ENCODE measurements at places on chromosomes 5 and 9. TPM values are rescaled to one million over a fixed set of nuclear protein-coding genes. Genes with fewer than 3 reads are reported as not detected.

GRCh38 chr5:78716206-78716605, 67.6 kb upstream of the LHFPL2 start:
- no peak for DNase-seq

GRCh38 chr9:93260263-93261066, 76.5 kb downstream of the WNK2 start:
- no peak for DNase-seq

DNA sequence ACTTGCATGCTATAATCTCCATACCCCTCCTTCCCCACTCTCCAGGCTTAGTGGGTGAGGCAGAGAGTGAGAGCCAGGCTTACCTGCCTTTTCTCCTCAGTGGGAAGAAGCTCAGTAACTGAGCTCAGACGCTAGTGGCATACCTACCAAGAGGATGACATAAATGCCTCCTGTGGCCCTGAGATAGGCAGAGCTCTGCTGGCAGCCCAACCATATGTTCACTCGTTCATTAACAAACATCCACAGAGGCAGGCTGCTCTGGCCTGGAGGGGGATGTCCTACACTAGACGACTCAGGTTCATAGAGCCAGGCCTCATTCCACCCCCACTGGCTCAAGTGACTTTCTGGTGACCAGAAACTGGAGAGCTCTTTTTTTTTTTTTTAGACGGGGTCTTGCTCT, 81.3 kb downstream of the THBS4 start:
- DNase-seq, result no peak

GRCh38 chr9:133869674-133870405, 122.3 kb downstream of the VAV2 start:
- no peak for DNase-seq

Gene FSD1L
- total RNA-seq, result 27.5 TPM

Gene GPX8
- total RNA-seq, result 120 TPM

- DNase-seq, result no peak
Observed at GRCh38 chr5:181181650-181182565, 23.1 kb downstream of the TRIM7 start.

DNA sequence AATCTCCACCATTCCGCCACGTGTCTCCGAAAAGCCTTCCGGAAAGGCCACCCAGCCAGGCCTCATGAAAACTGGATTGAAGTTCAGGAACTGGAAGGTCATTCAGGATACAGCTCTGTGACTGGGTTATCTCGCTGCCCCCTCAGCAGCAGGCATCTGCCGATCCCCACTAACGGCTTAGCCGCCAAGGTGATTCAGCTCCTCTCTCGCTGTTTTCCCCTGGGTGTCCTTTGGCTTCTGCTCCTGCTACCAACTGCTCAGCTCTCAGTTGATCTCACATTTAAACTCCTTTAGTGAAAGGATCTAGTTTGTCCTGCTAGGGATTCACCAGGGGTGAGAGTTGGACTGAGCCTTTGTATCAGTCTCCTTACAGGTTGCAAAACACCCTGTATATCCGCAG, 2.2 kb upstream of the GDNF start:
- DNase-seq, result no peak

Gene GFPT2
- total RNA-seq, result 14.9 TPM

GRCh38 chr5:119301210-119301609, 54.6 kb upstream of the TNFAIP8 start:
- DNase-seq, result no peak

GRCh38 chr5:119913425-119913824, 284.1 kb downstream of the FAM170A start:
- DNase-seq, result no peak

Gene DMGDH
- 3.1 TPM for total RNA-seq

Data from urinary bladder (tissue), 4 donors.